Activated T-cell treated with anti-CD3 and anti-CD28 coated beads for 4 hours (primary cell): ENCODE measurements at places on chromosomes 5 and 9.

- DNase-seq = peak; percentile 14
Measured at GRCh38 chr9:3441197-3441816, 84.5 kb downstream of the RFX3 start.

DNA sequence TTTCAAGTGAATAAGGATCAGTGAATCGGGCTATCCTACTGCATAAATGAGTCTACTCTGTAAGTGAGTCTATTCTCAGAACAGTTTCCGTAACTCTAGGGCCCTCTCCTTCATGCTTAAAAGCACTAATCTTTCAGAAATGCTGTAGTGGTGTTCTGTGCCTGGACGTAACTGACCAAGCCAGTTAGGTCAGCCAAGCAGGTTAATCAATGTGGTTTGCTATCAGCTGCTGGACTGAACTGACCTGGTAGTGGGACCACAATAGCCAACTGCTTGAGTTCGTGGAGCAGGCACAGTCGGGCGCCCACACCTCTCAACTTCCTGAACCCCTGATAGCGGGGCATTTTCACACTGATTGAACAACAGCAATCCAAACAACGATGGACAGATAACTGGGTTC is 6.8 kb downstream of the SLC1A3 start:
- DNase-seq = no peak

GRCh38 chr5:177612215-177612673 is 12.3 kb downstream of the B4GALT7 start:
- no peak for DNase-seq

DNA sequence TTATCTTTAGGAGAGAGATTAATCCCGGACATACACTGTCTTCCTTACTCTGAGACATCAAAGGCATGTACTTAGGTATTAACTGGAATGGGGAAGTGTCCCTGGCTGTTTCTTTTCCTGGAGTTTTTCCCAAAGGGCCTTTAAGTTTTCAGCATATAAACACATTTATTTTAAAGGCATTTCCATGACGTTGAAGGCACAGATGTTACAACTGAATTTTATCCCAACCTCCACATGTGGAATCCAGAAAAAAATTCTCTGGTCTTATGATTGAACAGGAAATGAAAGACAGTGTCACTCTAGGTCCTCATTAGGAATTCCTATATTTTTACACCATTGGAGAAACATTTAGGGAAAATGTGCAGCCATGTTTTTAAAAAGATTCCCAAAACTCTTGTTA is 41.6 kb upstream of the SHOC1 start:
- no peak for DNase-seq

GRCh38 chr5:178356431-178356872 is 123.8 kb upstream of the PHYKPL start:
- DNase-seq = no peak

- no peak for DNase-seq
Measured at GRCh38 chr5:56917534-56917933, 8.1 kb downstream of the SETD9 start.

DNA sequence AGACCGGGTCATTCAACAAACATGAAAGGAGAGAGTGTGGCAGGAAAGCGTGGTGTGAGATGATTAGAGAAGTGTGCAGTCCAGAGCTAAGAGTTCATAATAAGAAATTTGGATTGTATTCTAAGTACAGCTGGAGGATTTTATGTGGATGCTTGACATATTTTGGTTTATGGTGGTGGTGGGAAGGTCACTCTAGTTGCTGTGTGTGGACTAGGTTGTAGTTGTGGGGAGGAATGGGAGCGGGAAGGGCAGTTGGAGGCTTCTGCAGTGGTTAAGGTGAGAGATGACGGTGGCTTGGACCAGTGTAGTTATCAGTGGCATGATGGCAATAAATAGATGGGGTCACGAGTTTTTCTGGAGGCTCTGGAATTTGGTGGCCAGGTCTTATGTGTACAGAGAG is 45.7 kb upstream of the GPR151 start:
- no peak for DNase-seq

GRCh38 chr9:29625292-29625731 is 2052.0 kb upstream of the C9orf72 start:
- DNase-seq = no peak

DNA sequence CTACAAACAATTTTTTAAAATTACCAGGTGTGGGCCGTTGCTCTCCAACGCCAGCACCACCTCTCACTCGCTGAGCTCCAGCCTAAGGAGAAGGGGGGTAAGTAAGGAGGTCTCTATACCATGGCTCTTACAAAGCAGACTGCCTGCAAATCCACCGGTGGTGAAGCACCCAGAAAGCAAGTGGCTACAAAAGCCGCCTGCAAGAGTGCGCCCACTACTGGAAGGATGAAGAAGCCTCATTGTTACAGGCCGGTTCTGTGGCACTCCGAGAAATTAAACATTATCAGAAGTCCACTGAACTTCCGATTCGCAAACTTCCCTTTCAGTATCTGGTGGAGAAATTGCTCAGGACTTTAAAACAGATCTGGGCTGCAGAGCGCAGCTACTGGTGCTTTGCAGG is 46.0 kb downstream of the CDO1 start:
- no peak for DNase-seq

- no peak for DNase-seq
Measured at GRCh38 chr9:95735701-95736100, 139.8 kb upstream of the ERCC6L2 start.

GRCh38 chr9:126935630-126936029 is 21.0 kb downstream of the RALGPS1 start:
- DNase-seq = no peak
